Glutamatergic neuron (in vitro differentiated cells): ENCODE measurements at places on chromosomes 2 and 18.

- no peak for DNase-seq
These were observed 7.4 kb downstream of the TFPI start for GRCh38 chr2:187546762-187547333.

GRCh38 chr2:43106559-43107527, 119.6 kb downstream of the ZFP36L2 start:
- no peak for DNase-seq

GRCh38 chr18:26183395-26184112, 42.7 kb upstream of the TAF4B start:
- DNase-seq, result no peak

- DNase-seq, result no peak
These were observed 22.9 kb downstream of the DSG4 start for GRCh38 chr18:31399306-31400032.

DNA sequence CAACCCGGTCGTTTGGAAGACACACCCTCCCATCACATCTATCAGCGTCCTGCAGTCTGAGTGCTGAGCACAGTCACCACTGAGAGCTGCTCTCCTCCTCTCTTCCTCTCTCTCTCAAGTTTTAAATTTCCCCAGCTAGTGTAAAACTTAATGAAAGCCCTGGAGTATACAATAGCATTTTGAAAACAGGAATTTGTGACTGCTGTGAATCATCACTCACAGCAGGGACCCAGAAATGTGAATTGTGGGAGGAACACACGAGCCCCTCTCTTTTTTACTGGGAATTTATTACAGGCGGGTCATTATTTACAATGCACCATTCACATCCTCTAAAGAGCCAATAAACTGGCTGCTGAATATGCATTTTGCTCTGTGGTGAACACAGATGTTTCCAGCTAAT, 185.0 kb upstream of the SMIM21 start:
- DNase-seq, result no peak

GRCh38 chr2:162908567-162908966, 70.0 kb upstream of the KCNH7 start:
- DNase-seq, result no peak

- no peak for DNase-seq
These were observed 297.4 kb downstream of the SMAD2 start for GRCh38 chr18:47632970-47633635.

DNA sequence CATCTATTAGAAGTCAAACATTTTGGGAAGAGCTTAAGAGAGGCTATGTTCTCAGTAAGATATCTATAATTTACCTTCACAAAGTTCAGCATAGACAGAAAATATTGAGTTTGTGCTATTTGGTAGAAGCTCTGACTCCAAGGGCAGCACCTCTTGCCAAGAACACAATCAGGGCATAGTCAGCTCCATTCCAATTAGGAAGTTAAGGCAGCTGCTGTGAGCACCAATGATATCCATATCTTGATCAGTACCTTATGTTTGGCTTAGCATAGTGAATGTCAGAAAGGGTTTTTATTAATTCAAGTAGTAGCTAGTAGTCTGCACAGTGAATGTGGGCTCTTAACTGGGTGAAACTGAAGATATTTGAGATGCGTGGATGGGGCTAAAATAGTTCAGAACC, 86.4 kb upstream of the SPRED2 start:
- DNase-seq, result no peak

DNA sequence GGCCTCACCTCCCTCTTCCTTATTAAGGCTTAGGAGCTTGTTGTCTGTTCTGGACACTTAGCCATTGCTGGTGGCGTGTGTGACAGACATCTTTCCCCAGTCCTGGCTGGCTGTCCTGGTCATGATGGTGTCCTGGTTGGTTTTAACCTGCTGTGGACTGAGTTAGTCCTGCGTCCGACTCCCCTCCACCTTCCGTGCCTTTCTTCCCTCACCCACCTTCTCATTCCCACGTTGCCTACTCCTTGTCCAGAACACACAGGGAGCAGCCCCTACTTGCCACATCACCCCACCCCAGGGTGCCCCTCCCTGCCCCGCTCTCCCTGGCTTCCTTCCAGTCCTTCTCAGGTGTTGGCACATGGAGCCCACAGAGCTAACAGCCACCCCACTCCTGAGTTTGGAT, 9.5 kb downstream of the ANO7 start:
- DNase-seq, result no peak

DNA sequence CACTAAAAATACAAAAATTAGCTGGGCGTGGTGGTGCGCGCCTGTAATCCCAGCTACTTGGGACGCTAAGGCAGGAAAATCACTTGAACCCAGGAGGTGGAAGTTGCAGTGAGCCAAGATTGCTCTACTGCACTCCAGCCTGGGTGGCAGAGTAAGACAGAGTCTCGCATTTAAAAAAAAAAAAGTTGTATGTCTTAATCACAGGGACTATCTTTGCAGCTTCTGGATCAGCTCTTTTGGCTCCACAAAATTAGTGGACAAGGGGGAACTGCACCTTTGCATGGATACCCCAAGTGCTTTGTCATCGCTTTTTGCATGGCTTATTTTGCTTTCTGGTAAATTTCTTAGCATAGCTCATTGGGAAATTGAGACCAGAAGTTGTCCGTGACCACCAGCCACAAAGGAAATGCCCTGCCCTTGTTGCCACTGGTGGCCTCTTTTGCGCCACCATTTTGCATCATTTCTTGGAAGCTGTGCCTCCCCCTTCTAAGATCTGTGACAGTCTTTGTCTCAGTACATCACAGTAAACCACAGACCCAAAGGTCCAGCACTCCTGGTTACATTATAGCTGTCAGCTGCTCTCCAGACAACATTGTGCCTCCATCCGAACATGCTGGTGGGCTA, 43.9 kb upstream of the PCBP1 start:
- no peak for DNase-seq

DNA sequence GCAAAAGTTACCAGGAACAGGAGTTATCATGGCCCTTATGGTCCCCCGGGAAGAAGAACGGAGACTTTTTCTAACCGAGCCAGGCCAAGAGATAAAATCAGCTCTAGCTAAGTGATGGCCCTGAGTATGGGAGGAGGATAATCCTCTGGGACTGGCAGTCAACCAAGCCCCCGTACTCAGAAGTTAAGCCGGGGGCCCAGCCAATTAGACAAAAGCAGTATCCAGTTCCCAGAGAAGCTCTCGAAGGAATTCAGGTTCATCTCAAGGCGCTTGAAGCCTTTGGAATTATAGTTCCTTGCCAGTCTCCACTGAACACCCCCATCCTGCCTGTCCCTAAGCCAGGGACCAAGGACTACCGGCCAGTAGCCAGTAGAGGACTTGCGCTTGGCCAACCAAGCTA, 365.3 kb upstream of the TCF4 start:
- DNase-seq, result no peak

DNA sequence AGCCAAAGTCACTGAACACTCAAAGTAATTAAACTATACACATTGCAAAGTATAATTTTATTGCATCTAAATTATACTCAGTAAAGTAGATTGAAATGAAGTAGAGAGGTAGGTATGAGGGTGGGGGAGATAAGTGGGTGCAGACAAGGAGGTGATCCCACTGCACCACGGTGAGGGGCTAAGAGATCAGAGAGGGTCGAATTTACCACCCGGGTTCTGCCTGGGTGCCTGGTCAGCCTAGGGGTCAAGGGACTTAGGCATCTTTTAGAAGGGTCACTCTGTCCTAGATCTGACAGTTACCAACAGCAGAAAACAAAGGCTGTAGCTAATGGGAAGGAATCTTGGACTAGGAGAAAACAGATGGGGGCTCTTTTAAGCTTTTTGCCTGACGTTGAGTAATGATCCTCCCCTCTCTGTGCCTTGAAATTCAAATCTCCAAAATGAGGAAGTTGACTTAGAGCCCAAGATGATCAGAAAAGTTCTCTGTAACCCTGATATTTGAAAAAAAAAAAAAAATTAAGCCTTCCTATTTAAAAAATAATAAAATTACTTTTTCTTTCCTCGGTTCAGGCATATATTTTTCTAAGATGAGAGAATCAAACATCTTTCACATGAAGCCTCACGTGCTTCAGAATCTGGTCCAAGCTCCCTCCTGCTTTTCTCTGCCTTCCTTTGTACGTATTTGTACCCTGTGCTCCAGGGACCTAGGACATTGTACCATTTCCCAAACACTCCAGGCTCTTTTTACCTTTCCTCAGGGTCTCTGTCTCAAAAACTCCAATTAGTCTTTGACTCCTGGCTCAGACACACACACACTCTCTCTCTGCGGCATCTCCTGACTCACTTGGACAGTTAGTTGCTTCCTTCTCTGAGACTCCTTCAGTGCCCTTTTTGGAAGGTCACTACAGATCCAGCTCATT, 353.9 kb downstream of the CYRIA start:
- no peak for DNase-seq

- DNase-seq, result no peak
These were observed 152.6 kb downstream of the IKZF2 start for GRCh38 chr2:212998626-212999359.

DNA sequence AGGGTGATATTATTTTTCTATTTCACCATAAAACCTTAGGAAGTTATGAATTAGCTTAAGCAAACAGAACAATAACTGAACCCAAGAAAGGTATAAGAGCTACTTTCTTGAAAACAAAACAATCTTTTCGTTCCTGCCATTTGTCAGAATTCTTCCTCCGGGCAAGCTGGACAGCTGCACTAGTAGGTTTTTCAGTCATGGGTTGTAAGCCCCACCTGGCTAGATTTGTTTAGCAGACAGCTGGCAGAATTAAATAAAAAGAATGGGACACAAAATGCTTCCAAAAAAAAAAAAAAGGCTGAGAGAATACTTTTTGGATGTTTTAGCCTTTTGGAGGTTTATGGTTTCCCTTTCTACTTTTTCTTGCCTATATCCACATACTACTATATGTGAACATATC, 694.1 kb downstream of the ARHGAP15 start:
- no peak for DNase-seq

DNA sequence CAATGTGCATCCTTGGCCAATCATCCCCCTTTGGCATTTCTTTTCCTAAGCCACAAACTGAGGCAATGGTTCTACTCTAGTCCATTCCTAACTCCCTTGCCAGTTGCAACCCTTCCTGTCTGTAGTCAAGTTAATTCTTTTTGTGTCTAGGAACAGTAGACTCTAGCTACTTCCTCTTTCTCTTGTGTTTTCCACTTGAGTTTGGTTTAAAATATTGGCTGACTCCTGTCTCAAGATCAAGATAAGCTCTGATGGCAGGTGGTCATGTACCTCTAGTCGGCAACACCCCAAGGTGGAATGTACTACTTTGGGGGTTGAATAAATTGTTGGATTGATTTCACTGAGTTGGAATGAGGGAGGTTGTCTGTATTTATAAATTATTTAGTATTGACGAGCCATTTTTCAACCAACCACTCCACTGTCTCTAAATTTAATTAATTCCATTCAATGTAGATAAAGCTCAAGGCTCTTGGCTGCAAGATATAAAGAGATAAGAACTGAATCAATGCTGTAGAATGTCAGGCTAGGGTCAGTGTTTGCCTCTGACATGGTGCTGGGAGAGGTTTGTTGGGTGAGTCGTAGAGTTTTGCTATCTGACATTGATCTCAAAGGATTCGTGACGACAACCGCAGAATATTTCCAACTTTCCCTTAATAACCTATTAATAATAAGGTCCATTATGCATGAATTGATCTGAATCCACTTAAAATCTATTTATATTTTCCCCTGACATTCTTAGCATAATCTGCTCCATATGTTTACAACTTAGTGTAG, 188.7 kb upstream of the APCDD1 start:
- no peak for DNase-seq

DNA sequence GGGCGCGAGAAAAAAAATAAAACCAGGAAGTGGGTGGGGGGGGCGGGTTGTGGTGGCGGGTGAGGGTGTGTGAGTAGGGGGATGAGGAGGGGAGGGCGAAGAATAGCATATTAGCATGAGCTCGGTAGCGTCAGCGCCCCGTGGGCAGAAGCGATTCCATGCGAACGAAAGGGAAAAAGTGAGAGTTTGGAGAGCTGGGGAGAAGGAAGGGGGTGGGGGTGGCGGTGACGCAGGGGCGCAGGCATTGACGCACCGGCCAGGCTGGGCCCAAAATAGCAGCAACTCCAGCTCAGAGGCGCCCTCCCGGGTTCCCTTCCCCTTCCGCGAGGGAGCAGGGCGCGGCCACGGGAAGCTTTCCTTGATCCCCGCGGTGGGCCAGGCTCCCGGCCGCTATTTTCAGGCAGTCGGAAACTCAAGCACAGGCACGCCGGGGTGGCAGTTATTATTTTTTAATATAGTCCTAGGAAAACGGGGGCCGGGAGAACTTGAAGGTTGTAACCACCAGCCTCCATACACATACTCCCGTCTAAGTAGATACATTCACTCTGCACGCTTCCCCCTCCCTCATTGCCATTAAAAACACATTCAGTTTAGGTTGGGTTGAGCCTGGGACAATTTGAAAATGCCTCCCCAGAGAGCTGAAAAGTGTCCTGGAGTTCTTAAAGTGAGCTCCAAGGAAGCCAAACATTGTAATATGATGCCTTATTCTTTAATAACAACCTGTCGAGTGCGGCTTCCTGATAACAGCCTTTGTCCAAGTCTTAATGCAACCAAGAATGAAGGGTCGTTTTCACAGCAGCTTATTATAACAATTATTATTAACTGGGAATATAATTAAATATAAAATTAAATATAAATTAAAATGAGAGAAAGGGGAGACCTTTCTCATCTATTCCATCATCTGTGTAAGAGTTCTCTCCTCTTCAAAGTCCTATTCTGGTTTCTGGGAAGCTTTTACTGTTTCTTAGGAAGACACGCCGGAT, 2.3 kb upstream of the NR4A2 start:
- peak; percentile 68 for DNase-seq

DNA sequence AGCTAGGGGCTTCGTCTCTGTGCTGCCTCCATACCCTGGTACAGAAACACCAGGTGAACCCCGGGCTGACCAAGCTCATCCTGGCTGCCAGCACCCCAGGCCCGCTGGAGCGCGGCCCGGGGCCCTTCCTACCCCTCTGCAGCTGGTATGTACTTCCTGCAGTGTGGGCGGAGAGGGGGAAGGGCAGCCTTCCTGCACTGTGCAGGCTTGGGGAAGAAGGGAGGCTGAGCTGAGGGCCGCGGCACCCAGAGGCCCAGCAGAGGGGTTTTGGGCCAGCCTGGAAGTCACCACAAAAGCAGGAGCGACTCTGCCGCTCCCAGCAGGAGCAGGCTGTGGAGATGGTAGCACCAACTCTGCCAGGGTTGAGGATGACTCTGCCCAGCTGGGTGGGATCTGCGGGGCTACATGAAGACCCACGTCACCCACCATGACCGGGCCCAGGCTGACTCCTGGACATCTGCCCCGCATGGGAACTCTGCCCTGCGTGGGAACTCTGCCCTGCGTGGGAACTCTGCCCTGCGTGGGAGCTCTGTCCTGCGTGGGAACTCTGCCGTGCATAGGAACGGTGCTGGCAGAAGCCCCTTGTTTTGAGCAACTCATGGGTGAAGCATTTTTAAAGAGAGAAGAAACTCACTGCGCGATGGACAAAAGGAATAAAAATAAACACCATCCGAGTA, 273.3 kb downstream of the NDUFA10 start:
- DNase-seq, result no peak

- no peak for DNase-seq
These were observed 75.1 kb downstream of the SPP2 start for GRCh38 chr2:234125451-234126145.

- DNase-seq, result no peak
These were observed 140.7 kb downstream of the ZNF516 start for GRCh38 chr18:76354348-76354747.

DNA sequence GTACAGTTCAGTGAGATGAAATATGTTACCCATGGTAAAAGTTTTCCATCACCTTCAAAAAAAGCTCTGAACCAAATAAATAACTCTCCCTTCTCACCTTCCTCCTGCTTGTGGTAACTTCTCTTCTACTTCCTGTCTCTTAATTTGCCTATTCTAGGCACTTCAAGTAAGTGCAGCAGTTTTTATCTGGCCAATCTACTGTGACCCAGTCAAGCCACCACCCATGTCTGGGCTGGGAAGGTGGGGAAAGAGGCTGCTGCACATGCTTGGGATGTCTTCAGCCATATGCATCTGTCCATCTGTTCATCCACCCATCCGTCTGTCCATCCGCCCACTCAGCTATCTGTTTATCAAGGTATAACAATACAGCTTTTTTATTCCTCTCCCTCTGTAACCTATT, 31.6 kb downstream of the ZNF532 start:
- DNase-seq, result peak; percentile 41
